ENCODE measurements at places on chromosomes 6 and 20.

DNA sequence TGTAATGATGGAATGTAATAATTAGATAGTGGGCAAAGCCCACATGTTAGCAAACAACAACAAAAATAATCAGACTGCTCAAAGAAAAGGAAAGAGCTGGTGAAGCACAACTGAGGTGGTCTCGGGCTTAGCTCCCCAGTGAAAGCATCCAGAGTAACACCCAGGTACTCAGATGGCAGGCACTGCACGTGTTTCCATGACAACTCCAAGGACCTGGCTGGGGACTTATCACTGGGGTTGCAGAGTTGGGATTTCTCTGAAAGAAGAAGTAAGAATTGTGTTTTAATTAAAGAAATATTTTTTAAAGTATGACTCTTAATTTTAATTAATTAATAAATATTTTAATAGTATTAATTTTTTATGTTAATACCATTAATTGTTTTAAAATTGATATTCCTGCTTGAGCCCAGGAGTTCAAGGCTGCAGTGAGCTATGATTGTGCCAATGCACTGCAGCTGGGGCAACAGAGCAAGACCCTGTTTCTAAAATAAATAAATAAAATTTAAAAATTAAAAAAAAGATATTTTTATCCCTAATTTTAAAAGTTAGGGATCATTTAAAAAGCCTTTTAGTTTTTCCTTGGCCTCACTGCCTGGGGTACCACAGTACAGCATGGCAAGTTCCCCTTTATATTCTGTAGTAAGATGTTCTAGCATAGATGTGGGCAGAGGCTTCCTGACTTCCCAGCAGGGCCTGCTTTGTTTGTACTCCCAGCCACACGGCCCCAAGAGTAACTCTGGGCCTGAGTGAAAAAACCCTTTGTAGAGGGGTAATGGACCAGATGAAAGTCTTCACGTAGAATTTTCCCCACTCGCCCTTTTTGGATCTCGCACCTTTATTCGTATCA lies 42.2 kb upstream of the UST start:
- no peak for DNase-seq

DNA sequence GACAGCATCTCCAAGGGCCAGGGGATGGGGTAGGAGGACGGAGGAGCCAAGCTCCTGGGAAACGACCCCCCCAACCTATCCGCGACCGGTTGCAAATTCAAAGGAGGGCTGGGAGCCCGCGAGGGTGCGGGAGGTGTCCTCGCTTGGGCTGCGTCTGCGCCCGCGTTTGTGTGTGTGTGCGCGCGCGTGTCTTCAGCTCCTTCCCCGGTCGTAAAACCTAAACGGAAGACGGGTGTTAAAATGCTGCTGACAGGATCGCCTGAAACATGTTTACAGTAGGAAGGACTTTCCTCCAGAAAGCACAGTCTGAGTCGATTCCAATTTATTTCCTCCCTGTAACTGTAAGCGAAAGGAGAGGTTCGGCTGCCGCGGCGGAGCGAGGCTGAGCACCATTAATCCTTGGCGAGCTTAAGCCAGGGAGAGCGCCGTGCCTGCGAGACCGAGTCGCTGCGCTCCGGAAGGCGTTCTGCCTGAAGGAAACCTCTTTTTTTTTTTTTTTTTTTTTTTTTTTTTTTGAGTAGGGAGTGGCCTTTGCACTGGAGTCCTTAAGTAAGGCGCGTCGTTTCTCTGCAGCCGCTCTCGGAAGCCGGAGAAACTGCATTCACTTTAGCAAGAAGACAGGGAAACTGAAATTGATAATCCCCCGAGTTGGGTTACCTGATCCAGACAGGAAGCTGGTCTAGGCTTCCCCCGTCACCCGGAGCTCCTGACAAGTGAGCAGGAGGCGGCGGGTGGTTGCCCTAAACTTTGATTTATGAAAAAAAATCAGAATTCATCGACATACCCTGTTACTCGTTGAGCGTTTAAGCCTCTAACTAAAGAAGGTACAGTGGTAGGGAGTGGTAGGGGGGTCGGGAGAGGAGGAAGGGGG lies 4.8 kb upstream of the SOX4 start:
- DNase-seq, result peak; percentile 64

- DNase-seq, result no peak
Observed at GRCh38 chr20:41361757-41362747, 4.6 kb downstream of the EMILIN3 start.

GRCh38 chr20:50572938-50573777 lies 63.0 kb downstream of the PTPN1 start:
- DNase-seq, result no peak

GRCh38 chr20:5918856-5919625 lies 31.3 kb downstream of the TRMT6 start:
- no peak for DNase-seq

- DNase-seq, result no peak
Observed at GRCh38 chr20:46331611-46332361, 23.5 kb upstream of the CDH22 start.

- no peak for DNase-seq
Observed at GRCh38 chr6:33075208-33075567, 602 bp upstream of the HLA-DPB1 start.

- DNase-seq, result no peak
Observed at GRCh38 chr20:36784116-36784515, 10.6 kb upstream of the DSN1 start.

GRCh38 chr6:776528-776931 lies 83.6 kb upstream of the EXOC2 start:
- no peak for DNase-seq

DNA sequence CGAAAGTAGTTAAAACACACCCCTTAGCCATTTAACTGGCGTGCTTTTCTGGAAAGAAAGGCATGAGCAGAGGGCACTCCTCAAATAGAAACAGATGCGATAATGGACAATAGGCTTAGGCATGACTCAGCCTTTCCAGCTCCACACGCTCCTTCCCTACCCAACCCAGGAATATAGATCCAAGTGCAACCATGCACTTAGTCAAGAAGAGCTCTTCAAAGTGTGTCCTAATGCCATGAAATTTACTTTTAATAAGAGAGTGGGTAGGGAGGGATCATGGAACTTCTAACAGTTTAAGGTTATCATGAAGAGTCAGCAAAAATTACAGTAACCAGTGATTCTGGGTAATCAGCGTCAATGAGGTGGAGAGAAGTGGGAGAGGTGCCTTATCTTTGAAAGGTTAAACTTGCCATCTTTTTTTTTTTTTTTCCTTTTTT lies 2.4 kb upstream of the EFHC1 start:
- DNase-seq, result no peak

GRCh38 chr20:59334651-59335300 lies 34.4 kb downstream of the EDN3 start:
- DNase-seq, result no peak

GRCh38 chr20:63071541-63072181 lies 64.9 kb upstream of the BHLHE23 start:
- DNase-seq, result no peak

DNA sequence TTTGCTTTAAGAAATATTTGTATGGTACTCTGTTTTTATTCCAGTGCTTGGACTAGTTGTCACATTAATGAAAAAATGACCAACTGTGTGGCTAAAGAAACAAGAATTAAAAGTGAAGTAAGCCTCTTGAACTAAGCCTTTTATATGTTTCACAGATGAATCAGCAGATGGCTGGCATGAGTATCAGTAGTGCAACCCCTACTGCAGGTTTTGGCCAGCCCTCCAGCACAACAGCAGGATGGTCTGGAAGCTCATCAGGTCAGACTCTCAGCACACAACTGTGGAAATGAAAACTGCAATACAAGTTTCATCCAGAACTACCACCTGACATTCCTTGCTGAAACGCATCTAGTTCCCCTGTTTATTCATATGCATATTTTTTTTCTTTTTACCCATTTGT lies 96.8 kb downstream of the B3GAT2 start:
- DNase-seq, result no peak

DNA sequence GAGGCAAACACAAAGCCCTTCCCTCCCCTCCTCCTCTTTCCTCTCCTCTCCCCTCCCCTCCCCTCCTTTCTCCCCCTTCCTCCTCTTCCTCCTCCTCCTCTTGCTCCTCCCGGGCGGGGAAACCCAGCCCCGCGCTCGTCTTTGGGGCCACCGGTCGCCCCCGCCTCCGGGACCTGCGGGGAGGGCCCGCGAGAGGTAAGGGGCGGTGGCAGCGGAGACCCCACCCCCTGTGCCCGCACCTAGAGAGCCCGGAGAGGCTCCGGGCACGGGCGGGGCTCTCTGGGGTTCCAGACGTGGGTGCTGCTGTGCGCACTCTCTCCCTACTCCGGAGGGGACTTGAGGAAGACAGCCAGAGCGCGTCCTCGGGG lies at the start of gene RIN2:
TSS of gene RIN2 (plus strand) at position 126 of the 368 bp plus-strand sequence. CDS start 131,344 bp downstream, outside the sequence.
- DNase-seq, result no peak

- DNase-seq, result no peak
Observed at GRCh38 chr6:13081189-13081563, 247.2 kb downstream of the TBC1D7 start.

DNA sequence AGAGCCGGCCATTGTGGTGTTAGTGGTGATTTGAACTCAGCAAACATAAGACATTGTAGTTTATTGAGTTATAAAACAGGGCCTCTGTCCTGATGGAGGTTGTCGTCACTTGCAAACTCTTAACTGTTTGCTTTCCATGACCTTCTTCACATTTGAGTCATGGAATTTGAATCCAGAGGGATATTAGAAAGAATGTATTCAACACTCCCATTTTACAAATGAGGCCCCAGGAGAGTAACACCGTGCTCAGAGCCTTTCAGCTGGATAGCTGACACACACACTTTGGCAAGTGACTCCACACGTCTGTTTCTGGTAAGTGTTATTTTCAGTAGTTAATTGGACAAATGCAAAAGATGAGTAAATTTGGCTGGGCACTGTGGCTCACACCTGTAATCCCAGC lies 72.4 kb upstream of the XRN2 start:
- no peak for DNase-seq

DNA sequence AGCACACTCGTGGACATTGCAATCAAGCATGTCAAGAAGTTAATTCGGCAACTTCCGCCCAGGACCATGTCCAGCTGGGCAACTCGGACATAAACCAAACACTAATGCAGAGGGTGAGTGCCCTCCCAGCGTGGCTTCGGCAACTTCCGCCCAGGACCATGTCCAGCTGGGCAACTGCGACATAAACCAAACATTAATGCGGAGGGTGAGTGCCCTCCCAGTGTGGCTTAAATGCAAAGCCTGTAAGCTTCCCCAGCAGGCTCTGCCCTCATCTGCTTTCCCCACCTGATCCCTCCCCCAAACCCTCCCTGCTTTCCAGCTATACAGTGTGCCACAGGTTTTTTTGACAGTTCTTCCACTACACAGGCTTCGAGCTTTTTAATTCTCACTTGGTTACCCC lies 143.4 kb downstream of the PXDC1 start:
- DNase-seq, result peak; percentile 25

DNA sequence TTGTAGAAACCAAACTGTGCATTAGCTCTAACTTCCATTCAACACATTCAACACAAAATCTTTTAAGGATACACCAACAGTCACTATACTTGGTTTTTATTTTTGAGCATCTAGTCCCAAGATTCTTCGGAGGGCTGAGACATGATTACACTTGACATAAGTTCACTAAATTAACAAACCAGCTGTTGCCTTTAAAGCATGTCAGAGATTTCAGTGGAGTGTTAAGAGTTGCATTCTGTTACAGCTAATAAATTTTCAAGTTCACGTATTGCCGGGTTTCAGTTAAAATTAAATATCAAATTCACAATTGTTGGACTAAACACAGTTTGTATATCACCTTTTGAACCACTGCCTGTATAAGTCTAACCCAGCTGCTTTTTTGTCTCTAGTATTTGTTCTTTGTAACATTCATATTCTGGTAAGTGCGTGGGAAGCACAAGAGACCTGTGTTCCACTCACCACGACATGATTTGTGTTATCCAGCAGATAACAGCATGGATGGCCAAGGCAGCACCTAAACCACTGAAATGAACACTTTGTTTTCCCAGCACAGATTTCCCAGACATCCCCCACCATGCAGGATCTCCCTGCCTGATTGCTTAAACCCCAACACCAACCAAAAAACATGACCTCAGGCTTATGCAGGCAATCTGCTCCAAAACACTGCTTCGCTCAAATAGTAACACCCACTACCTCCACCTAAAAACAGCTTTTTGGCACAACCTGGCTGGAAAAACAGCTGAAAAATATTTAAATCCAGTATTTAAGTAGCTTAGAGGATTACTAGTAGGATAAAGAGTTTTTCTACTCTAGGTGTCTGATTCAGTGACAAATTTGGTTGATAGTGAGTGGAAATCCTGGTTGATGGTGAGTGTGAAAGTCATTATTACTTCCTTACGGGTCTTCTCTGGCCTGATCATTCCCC lies 286.5 kb upstream of the NT5E start:
- DNase-seq, result no peak

GRCh38 chr20:16982091-16982726 lies 234.1 kb downstream of the OTOR start:
- DNase-seq, result no peak

GRCh38 chr6:16305788-16306187 lies 67.4 kb downstream of the GMPR start:
- no peak for DNase-seq

DNA sequence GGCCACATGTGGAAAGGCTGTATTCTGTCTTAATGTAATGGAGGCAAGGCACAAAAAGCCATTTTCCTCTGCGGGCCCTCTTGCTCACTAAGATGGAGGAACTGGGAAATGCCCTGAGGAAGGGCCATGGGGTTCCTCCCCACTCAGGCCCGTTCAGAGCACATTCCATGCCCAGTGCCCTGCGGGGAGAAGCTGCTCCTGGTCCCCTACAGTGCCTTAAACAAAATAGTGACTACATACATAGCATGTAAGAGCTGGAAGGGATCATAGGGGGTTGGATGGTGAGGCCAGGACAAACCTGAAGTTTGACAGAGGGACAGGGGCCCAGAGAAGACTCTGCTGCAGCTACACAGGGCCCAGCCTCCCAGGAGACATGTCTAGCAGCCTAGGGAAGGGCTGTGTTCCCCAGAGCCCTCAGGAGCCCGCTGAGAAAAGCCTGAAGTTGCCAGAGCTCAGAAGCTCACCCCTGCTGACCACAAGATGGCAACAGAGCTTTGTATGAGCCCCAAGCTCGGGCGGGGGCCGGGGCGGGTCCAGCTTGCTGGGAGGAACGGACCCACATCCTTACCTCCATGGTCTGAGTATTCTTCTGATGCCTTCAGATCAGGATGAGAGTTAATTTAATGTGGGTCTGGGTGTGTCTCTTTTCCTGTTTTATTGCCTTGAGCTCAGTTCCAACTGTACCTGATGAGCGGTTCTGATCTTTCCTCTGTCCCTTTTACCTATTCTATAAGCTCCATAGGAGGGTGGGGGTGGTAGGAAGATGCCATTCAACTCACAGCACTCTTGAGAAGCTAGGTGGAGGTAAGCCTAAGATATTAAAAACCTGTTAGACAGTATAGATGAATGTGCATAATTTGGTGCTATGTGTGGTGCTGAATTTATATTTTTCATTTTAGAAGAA lies 242.9 kb downstream of the CDC5L start:
- no peak for DNase-seq
